ENCODE measurements at places on chromosomes 6 and 20.
A peak's percentile ranks its signal among the peaks of the same experiment; 100 is the strongest.

GRCh38 chr20:23776067-23776771 lies 25.5 kb upstream of the CST1 start:
- DNase-seq: no peak

DNA sequence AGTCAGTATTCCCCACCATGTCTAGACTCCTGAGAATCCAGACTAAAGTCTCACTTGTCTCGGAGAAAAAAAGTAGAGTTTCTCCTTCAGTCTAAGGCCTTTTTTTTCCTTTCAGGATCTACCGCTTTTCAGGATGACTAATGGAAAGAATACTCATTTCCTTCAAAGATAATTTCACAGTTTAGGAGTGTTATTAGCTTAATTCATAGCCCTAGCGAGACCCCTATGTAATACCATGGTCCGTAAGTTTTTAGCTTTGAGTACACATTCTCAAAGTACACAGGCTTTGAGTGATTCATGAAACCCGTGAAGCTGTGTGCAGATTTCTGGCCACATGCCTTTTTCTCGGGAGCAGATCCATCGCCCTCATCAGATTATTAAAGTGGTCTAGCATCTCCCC lies 133.1 kb downstream of the SOX4 start:
- no peak for DNase-seq

DNA sequence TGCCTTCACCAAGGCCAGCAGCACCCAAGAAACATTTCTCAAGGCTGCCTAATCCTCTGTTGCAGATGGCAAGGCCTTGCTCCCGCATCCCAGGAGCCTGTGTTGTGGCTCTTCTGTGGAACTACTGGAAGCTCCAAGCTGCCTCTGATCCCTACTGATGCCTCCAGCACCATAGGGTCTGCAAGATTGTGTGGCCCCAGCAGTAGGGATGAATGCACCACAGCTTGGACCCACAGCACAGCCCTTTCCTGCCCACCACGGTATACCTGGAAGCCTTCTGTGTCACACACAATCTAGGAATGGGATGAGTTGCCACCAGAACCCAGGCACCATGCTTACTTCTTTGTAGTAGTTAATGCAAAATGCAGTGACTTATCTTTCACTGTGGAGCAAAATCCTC lies 291.1 kb upstream of the FOXQ1 start:
- DNase-seq: no peak

DNA sequence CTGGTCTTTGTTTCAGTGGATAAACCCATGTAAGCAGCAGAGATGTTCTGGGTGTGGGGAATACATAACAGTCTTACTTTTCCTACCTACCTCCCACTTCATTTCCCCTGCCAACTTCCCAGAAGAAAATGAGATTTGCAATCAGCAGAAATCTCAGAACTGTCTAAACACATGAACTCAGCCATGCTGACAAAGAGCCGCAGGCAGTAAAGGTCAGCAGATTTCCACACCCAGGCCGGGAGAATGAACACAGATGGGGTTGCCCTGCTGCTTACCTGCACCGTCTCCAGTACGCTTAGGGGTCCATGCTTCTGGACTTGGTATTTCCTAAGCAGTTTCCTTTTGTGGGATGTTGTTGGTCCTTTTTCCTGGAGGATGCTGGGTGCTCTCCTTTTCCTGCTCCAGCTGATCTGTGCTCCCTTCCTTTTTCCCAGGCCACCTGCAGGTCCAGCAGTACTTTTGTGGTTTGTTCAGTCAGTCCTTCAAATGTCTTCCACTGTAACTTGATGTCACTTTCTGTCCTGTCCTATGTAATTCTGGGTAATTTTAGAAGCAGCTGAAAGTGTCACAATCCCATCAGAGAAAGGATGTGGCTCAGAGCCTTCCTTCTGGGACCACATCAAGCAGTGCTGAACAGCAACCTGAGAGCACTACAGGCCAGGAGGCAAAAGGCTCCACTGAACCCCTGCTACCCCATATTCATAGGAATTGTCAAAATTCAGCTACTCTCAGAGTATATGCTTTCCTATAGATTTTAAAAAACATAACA lies 129.0 kb downstream of the CEP57L1 start:
- no peak for DNase-seq

- DNase-seq: no peak
These were observed 20.5 kb upstream of the PYGB start for GRCh38 chr20:25227317-25227831.

- no peak for DNase-seq
These were observed 84.5 kb upstream of the FYN start for GRCh38 chr6:111957623-111958315.

DNA sequence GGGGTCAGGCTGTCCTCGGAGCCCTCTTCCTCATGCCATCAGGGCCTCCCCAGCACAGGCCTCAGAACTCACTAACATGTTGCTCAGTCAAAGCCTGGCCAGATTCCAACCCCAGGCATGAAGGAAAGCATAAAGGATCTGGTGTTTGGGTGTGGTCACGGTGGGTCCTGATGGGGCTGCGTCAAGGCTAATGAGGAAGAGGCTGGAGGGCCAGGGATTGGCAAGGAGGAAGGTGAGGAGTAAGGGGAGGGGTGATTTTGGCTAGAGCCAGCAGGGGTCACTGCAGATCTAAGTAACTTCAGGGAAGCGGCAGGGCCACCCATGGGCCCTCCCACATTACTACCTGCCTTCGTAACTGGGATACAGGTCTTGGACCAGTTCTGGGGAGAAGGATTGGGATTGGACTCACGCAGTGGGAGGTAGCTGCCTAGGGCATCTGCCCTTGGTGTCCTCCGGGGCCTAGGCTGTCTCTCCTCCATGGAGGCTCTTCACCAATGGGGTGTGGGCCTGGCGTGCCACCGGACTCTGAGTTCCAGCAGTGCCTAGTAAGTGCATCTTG lies 36.2 kb upstream of the MRPS18A start:
- DNase-seq: peak; percentile 64

DNA sequence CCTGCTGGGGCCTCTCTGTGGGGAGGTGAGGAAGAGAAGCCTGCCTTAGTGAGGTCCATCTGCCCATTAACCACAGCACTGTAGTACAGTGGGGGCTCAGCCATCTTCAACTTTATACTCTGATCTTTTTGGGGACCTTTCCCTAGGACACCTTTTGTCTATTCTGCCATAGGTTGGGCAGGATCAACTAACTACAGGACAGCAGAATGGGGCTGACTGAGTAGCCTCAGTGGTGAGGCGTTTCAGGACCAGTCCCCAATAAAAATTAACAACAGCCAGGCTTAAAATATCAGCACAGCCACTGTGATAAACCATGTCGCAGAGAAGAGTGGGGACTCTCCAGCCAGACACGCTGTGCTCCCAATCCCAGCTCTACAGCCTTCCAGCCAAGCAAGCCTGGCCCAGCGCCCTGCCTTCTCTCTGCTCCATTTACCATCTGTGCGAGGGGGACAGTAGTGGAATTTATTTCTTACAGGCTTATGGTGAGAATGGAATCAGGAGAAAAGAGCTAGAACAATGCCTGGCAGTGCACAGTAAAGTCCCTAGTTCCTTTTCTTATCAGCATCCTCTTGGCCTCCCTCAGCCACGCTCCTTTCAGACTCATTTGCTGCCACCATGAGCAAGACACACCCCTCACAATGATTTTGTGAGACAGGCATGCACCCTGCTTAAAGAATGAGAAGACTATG lies 75.5 kb downstream of the SLC22A23 start:
- no peak for DNase-seq

DNA sequence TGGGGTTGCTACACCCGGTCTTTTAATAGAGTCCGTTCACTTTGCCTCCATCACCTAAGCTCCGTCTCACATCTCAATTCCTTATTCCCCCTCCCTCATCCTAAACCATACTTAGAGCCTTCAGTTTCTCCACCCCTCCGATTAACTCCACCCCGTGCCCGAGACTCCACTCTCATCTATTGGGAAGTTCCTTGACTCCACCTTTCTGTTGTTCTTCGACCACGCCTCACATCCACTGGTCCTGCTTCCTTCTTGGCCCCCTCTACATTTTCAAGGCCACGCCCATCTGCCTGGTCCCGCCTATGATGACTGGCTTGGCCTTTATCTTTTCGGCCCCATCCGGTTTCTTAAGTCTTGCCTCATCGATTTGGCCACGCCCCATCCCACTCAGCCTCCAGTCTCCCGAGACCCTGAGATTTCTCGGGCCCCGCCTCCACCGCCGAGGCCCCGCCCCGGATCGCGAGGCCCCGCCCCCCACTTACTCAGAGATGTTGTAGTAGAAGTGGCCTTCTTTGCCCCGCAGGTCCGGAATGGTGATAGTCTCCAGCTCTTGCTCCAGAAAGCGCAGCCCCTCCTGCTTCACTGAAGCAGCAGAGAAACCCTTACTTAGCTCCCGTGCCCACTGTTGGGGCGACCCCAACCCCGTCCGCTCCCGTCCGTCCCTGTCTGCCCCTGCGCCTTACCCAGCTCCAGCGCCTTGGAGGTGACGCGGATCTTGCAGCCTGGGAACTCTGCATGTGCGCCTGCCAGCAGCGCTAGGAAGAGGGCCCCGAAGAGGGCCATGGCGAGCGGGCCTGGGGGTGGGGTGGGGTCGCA lies 1.1 kb downstream of the PLTP start:
- peak; percentile 97 for DNase-seq

GRCh38 chr20:3616250-3616649 lies 46.9 kb downstream of the GFRA4 start:
- DNase-seq: no peak

GRCh38 chr20:43537921-43538877 lies 20.6 kb upstream of the SGK2 start:
- DNase-seq: peak; percentile 49

DNA sequence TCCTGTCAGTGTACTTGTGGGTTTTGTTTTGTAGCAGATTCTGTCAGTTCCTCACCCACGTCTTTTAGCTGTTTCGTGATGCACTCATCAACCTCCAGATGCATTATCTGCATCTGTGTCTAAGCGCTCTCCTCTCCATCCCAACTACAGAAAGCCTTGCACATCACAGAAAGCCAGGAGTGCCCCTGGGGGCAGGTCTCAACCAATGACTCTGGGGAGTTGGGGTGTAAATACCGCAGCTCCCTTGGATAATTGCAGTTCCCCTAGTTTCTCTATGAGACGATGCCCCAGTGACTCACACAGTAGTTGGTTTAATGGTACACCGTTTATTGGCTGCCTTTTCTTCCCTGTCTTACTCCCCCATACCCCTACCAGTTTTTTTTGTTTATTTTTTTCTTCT lies 158.1 kb downstream of the SOX4 start:
- DNase-seq: no peak

DNA sequence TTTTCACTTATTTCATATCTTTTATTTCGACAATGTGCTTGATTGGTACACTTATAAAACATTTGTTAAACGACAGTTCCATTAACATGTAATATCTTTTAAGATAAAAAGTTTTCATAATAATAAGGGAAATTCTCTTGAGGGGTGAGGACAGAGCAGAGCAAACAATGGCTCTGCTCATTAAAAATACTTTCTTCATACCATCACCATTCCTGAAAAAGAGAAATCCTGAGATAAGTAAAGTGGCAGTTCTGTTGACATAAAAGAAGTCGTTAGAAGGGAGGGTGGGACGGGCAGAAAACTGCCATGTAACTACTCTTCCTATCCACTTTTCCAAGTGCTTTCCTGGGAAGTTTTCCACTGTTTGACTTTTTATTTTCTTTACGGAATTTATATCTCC lies 193.6 kb upstream of the CEP162 start:
- no peak for DNase-seq

GRCh38 chr6:14799928-14800327 lies 445.9 kb upstream of the JARID2 start:
- DNase-seq: peak; percentile 88

- no peak for DNase-seq
These were observed 2.6 kb downstream of the CST4 start for GRCh38 chr20:23686046-23686750.

DNA sequence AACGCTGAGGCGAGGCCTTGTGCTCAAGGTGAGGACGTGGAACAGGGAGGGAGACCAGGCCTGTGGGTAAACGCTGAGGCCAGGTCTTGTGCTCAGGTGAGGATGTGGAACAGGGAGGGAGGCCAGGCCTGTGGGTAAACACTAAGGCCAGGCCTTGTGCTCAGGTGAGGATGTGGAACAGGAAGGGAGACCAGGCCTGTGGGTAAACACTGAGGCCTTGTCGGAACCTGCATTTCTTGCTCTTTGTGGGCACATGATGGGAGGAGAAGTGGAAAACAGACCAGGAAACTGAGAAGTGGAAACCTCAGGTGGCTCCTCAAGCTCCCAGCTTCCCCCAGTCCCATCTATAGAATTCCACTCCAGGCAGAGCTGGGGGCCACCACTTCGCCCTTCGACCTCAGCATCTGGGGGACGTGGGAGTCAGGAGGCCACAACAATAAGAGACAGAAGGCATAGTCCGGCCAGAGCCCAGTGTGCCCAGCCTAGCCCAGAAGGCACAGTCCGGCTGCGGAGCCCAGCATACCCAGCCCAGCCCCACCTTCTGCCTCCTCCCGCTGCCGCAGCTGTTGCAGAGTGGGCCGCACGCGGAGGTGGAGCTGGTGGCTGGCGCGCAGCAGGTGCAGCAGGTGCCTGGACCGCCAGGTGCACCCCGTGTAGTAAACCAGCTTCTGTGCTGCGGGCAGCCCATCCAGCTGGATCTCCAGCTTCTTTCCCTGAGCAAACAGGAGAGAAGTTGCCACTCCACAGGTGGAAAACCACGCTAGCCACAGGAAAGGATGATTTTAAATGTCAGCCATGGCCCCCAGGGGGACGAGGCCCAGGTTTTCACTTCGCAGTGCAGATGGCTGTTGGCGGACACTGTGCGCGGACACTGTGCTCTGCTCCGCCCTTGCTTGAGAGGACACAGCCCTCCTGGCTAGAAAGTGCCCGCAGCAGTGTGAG lies 17.5 kb downstream of the FRMD1 start:
- no peak for DNase-seq

DNA sequence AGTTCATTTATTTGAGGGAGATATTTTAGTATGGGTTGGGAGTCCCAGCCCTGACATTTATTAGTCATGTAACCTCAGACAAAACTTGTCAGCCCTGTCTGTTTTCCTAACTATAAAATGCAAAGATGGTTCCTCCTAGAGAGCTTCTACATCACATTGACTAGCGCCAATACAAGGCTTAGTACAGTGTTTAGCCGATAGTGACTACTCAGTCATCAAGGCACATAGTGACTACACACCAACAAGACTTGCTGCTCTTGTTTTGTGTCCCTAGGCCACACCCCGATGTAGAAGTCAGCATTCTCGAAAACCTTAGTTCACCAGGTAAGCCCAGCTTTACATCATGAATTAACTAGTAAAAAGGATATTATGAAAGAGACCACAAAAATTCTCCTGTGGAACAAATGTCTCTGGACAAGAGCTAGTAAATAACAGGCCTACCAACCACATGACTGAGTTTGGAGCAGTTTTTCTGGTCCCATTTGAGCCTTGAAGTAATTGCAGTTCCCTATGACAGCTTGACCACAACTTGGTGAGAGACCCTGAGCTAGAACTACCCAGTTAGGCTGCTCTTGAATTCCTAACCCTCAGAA lies 68.8 kb downstream of the PFDN4 start:
- DNase-seq: no peak

GRCh38 chr20:62292108-62292507 lies 10.7 kb upstream of the ADRM1 start:
- no peak for DNase-seq

DNA sequence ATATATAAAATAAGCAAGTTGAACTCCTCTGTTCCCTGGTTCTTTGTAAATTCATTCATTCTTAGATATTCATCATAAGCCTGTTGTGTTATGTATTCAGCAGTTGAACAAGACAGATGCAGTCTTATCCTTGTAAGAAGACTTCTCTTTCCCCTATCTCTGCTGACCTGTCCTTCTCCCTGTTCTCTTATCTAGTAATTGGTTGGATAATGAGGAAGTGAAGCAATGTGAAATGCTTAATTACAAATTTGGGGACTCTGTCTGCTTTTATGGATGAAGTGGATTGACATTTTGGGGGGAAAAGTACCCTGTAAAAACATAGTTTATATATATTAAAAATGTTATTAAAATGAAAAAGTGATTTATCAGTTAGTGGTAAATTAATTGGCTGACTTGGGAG lies 37.0 kb downstream of the CDKAL1 start:
- DNase-seq: no peak

All from inflammatory macrophage (primary cell).